NCI-H1105 (cell line): ENCODE measurements at places on chromosomes 4 and X.

GRCh38 chrX:30414144-30414543, 105.0 kb upstream of the NR0B1 start:
- no peak for DNase-seq

DNA sequence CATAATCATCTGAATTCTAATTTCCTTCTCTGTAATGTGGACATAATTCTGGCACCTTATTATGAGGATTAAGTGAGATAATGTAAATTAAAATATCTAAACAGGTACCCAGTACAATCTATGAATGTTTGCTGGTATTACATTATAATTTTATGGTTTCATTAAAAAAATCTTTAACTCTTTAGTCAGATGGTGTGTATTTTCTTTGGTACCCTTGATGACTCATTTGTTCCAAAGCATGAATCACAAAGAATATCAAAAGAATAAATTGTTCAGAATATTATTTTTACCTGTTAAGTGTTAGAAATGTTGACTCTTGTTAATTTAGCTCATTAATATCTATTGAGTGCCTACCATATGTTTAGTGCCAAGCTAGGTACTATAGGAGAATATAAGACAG, 74.3 kb downstream of the SNX25 start:
- no peak for DNase-seq

DNA sequence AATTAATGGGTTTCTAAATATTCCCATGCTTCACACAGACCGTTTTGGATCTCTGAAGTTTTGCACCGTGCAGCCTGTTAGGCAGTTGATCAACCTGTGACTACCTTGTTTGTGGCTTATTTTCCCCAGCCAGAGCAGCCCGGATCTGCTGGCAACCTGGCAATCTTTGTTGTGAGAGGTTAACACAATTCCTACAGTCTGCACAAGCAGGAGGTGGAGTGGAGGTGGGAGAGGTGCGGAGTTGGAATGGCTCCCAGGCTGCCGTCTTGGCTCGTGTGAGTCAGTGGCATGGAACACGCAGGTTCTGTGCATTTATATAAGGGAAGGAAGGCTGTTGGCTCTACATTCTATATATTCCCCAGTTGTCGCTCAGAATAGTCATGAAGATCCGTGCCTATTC, 70.9 kb upstream of the STOX2 start:
- no peak for DNase-seq

GRCh38 chr4:138445098-138445497, 202.9 kb upstream of the SLC7A11 start:
- DNase-seq = no peak

DNA sequence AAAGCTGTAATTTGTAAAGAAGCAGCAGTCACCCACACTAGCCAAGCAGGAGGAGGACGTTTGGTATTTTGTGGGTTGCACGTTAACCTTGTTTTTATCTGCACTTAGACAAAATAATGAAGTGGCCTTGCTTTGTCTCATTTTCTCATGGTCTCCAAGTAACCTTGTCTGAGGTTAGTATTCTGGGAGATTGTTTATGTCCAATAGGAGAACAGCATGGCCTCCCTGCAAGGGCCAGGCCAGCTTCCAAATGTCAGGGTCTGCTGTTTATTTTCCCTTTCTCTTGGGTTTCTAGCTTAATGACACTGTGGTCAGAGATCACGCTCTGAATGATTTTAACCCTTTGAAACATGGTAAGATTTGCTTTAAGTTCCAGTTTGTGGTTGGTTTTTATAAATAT, 29.9 kb downstream of the PNMA6E start:
- DNase-seq = no peak

GRCh38 chrX:118963159-118963558, 11.3 kb upstream of the LONRF3 start:
- DNase-seq = no peak

GRCh38 chr4:38621028-38621684, 42.8 kb upstream of the KLF3 start:
- no peak for DNase-seq
